ENCODE measurements at places on chromosomes 3 and 15.

DNA sequence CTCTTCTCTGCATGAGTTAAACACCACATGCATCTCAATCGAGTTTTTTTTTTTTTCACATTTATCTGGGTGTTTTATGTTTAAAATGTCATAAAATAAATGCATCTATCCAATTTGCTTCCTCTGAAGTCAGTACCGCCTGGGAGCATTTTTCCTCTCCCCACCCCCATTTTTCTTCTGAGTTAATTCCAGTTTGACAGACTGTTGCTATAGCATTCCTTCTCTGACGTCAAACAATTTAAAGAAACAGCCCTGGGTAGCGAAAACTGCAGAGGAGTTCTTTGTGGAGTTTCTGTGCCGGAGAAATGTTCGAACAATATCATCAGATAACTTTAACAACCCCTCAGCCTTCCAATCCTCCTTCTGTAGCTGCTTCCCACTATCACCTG lies 900 bp upstream of the GNB4 start:
- no peak for DNase-seq

GRCh38 chr3:51375571-51375970 lies 9.5 kb upstream of the MANF start:
- no peak for DNase-seq

- DNase-seq: peak; percentile 69
These were observed 680 bp downstream of the SMARCC1 start for GRCh38 chr3:47780741-47781684.

DNA sequence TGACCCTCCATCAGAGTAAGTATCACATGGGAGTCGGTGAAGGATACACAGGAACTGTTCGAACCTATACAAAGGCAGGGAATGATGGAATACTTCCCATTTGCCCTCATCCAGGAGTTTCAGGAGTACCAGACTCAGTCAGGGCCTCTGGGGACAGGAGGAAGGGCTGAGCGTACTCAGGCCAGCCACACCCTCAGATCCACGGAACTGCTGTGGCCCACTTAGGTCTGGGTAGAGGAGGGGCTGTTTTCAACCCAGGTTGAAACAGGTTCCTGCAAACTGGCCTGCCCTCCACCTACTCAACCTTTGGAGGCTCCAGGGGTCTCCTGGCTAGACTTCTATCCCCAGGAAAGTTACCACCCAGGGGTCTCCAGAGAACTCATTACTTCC lies 6.7 kb upstream of the IGDCC3 start:
- DNase-seq: no peak

- DNase-seq: no peak
These were observed 25.2 kb downstream of the CCDC14 start for GRCh38 chr3:123935830-123936229.

- DNase-seq: peak; percentile 5
These were observed 81.8 kb downstream of the CLASP2 start for GRCh38 chr3:33636125-33636850.

- no peak for DNase-seq
These were observed 1.0 kb downstream of the USF3 start for GRCh38 chr3:113695431-113695785.

GRCh38 chr3:50293079-50293801 lies 1.0 kb upstream of the IFRD2 start:
- no peak for DNase-seq

GRCh38 chr3:157086060-157086750 lies 73.7 kb downstream of the CCNL1 start:
- DNase-seq: no peak

GRCh38 chr3:151067158-151067557 lies 18.3 kb upstream of the MED12L start:
- DNase-seq: no peak

- no peak for DNase-seq
These were observed 208.4 kb downstream of the UBE3A start for GRCh38 chr15:25230442-25230841.

GRCh38 chr15:99703603-99704443 lies 29.4 kb downstream of the LYSMD4 start:
- DNase-seq: no peak

GRCh38 chr3:197398286-197398878 lies 100.0 kb upstream of the DLG1 start:
- DNase-seq: no peak

- no peak for DNase-seq
These were observed 7.2 kb downstream of the KLHL6 start for GRCh38 chr3:183548262-183548769.

DNA sequence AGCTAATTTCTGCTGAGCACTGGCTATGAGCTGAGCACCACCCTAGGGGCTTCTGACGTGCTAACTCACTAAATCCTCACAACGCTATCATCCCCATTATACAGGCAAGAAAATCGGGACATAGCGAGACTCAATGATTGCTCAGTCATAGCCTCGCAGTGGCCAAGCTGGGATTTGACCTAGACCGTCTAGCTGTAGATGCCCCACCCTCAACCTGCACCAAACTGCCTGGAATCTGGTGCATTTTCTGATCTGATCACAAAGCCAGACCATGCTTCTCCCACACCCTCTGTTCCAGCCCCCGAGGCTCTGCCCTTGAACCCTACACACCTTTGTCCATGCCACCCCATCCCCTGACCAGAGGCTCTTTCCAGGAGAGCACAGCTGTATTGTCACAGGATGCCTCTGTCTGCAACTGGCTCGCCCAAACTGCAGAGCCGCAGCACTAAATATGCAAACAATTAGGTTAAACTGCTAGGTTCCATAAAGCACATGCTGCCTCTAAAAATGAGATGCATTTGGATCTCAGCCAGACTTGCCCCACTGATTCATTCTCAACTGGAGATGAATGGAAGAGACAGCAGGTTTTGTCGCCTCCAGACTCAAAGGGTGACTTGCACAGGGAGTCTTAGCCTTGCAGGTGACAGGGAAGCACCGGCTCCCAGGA lies 95.2 kb downstream of the NUP210 start:
- DNase-seq: no peak

DNA sequence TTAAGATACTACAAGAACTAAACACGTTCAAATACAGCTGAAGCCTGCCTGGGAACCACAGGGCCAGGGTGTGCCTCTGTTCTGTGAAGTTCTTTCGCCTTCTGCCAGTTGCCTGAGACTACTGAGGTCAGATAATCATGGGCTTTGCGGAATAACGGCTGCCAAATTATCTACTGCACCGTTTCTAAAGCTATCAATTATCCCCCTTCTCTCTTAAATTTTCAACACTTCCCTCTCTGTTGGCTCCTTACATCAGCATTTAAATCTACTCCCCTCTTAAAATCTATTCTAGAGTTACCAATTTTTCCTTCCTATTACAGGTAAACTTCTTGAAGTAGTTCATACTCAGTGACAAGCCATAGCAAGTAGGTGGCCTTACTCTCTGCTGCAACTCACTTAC lies 6.2 kb upstream of the NEO1 start:
- DNase-seq: no peak

- DNase-seq: no peak
These were observed 45.5 kb downstream of the CHCHD6 start for GRCh38 chr3:126749547-126749875.

DNA sequence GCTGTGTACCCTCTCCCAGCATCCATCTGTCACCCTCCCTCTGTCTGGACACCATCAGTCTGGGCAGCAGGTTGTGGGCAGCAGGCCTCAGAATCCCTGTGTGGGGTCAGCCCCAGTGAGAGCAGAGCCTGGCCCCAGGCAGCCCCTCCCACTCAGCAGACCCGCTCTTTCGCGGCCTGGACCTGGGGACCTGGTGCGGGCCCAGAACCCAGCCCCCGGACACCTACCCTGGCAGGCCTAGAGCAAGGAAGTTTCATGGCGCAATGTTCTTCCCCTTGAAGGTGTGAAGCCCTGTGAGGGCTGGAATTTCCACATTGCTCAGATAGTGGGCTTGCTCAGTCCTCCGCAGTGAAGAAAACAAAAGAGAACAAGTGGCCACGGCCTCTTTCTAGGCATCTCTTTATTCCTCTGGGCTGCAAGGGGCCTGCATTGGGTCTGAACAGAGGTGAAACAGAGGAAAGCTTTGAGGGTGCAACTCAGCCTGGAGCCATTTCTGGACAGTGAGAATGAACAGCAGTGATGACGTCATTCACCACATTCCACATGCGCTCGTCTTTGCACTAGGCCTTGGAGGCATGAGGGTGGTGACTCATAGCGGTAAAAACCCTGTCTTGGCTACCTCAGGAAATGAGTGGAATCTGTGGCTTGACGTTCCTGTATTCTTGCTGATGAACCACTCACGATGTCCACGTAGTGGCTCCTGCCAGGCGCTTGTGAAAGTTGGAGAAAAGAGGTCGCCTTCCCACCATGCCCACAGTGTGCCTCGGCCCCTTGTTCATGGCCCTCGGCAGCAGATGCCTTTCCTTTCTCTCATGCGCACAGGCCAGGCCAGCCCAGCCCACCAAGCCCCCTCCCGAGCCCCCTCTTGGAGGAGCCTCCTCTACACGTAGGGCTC lies 66.1 kb downstream of the SLC30A4 start:
- DNase-seq: peak; percentile 67
